Fibroblast of lung (primary cell): ENCODE measurements at places on chromosomes 3 and 15.

DNA sequence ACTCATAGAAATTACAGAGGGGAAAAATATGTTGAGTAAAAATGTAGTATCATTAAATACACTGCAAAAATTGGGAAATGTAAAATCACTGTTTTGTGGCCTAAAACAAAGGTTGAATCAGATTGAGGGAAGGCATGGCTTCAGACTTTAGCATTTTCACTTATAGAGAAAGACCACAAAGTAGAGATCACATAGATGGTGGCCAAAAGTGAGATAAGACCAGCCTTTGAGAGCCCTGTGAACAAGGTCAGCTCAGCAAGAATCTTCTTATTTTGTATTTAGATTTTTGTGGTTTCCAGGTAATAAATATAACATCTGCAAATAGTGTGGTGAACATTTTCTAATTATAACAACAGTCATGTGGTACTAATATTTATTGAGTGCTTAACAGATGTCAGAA lies 544.8 kb upstream of the DPPA4 start:
- no peak for DNase-seq

- peak; percentile 55 for DNase-seq
Measured at GRCh38 chr3:152203652-152204051, 65.1 kb upstream of the MBNL1 start.

DNA sequence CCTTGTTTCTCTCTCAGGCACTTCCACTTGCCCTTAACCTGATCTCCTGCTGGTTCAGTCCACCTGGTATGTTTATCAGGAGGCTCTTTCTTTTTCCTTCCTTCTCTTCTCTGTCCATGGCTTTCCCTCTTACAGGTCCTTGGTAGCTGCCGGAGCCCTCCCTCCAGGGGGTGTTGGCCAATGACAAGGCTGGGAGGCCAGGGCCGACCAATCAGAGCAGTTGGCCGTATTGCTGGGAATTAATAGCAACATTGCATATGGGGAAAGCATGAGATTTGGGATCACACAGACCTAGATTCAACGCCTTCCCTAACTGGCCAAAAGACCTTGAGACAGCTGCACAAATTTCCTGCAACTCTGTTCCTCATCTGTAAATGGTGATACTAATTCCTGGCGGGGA lies 62.4 kb downstream of the CEMIP start:
- no peak for DNase-seq

- no peak for DNase-seq
Measured at GRCh38 chr3:108564564-108564963, 24.7 kb downstream of the CIP2A start.

DNA sequence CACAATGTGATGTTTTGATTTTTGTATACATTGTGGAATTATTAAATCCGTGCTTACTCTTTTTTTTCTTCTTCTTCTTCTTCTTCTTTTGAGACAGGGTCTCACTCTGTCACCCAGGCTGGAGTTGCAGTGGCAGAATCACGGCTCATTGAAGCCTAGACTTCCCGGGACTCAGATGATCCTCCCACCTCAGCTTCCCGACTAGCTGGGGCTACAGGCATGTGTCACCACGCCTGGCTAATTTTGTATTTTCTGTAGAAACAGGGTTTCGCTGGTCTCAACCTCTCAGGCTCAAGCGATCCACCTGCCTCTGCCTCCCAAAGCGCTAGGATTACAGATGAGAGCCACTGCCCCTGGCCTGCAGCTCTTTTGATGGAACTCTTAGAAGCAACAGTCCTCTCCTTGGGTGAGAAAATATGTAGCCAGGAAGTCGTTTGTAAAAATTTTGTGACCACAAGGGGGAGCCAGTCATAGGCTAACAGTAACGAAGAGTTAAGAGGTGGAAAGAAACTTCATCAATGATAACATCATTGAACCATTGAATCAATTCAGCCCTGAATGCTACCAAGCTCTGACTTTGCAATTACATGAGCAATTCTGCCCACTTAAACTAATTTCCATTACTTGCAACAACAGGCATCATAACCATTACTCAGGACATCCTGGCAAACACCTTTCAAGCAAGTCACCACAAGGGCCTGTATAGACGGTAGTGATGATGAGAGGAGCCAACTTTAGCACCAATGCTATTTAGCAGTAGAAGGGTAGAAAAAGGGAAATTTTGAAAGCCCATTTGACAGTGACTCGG lies 16.7 kb upstream of the CMTM7 start:
- DNase-seq, result peak; percentile 82

- DNase-seq, result no peak
Measured at GRCh38 chr3:180246688-180247195, 210.0 kb upstream of the PEX5L start.

DNA sequence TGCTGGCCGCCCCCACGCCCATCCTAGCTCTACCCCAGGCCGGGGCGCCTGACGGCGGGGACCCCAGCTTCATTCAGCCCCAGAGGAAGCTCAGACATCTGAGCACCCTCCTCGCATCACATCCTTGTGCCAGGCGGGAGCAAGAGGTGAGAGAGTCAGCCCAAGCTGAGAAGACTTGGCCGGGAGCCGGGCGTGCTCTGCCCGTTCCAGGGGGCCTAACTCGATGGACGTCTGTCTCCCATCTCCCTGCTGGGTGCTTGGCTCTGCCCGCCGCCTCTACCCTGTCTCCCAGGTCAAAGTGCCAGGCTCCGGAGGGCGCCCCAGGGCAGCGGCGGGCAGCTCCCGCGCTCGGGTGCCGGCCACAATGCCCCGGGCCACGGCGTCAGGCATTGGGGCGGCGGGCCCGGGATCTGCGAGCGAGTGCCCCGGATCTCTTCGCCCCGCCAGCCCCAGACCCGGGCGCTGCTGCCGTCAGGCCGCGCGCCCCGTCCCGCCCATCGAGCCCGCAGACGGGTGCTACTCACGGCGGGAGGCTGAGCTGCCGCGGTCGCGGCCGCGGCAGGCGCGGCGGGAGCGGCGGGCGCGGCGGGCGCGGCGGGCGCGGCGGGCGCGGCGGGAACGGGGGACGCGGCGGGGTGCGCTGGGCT lies 388 bp downstream of the DAPK2 start:
- DNase-seq, result peak; percentile 11
